ENCODE measurements at places on chromosomes 13 and 19.

GRCh38 chr19:50793558-50794065, 3.4 kb downstream of the ACP4 start:
- no peak for DNase-seq

- peak; percentile 8 for DNase-seq
Measured at GRCh38 chr13:28181413-28181812, 43.1 kb downstream of the PAN3 start.

GRCh38 chr13:39890537-39890936, 235.1 kb downstream of the COG6 start:
- DNase-seq = no peak

- DNase-seq = no peak
Measured at GRCh38 chr13:95403349-95404140, 102.3 kb upstream of the ABCC4 start.

DNA sequence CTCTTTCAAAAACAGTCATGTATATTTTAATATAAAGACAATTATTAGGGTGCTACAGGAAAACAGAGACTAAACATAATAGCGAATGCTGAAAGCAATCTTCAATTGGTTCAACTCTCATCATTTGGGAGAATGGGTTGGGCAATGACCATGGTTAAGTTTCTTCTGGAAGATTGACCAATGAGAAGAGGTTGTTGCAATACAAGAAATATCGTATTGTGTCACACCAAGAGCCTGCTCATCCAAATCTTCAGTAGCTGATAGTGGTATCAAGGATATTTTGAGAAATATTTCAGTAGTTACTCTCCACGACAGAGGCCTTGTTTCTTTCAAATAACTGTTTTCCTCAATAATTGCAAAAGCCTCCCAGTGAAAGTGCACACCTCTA, 83.0 kb upstream of the FNDC3A start:
- no peak for DNase-seq

DNA sequence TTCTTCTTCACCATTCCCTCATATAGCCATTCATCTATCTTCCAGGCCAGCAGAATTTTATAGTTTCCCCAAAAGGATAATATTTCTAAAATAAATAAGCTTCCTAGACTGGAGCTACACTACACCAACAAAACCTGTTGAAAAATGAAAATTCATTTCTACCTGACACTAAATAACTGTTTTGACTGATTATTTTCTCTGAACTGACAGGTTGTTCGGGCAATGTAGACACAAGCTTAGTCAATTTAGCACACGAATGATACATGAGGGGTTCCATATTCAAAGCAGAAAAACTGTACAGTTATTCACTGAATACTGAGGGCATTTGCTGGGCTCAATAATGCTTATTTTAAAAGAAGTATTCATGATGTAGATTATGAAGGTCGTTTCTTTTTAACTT, 589.7 kb downstream of the LIG4 start:
- DNase-seq = no peak

DNA sequence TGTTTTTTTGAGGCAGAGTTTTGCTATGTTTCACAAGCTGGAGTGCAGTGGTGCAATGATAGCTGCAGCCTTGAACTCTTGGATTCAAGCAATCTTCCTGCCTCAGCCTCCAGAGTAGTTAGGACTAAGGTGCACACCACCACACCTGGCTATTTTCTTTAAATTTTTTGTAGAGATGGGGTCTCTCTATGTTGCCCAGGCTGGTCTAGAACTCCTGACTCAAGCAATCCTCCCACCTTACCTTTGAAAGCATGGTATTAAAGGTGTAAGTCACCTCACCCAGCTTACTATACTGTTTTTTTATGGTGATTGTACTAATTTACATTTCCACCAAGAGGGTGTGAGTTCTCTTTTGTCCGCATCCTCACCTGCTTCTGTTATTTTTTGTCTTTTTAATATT, 110.0 kb downstream of the FREM2 start:
- no peak for DNase-seq

- DNase-seq = no peak
Measured at GRCh38 chr13:108278466-108278865, 8.9 kb downstream of the TNFSF13B start.

DNA sequence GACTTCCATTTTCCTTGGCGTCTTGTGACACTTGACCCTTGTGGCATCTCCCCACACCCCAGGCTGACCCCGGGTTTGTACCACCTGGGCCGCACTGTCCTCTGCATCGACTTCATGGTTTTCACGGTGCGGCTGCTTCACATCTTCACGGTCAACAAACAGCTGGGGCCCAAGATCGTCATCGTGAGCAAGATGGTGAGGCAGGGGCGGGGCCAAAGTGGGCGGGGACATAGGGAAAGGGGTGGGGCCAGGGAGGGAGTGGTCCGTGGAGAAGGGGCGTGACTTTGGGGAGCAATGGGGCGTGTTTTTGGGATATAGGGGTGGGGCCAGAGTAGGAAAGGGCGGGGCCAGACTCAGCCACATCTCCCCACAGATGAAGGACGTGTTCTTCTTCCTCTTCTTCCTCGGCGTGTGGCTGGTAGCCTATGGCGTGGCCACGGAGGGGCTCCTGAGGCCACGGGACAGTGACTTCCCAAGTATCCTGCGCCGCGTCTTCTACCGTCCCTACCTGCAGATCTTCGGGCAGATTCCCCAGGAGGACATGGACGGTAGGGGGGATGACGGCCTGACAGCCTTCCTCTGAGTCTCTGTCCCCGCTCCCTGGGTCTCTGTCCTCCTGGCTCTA, 42.8 kb downstream of the TRPM4 start:
- DNase-seq = no peak

- no peak for DNase-seq
Measured at GRCh38 chr13:36769126-36769525, 49.9 kb upstream of the RFXAP start.

DNA sequence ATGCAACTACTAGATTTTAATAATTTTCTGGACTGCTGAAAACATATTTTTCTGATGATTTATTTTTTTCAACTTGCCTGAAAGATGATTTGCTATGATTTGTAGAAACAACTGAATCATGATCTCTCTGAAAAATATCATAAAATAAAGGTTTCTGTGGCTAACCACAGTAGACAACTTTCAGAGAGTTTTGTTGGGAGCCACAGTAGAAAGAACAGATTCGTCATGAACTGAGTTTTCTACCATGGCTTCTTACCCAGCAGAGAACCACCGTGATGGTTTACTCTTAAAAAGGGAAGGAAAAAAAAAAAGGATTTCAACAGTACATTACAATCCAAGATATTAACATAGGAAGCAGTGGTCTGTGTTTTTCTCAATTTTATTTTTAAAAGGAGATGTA, 18.0 kb downstream of the ZAR1L start:
- no peak for DNase-seq

GRCh38 chr19:21197590-21198295, 55.9 kb downstream of the ZNF431 start:
- DNase-seq = no peak

- no peak for DNase-seq
Measured at GRCh38 chr13:60028021-60028420, 135.7 kb downstream of the DIAPH3 start.

- DNase-seq = no peak
Measured at GRCh38 chr13:99015606-99016490, 38.0 kb upstream of the DOCK9 start.

DNA sequence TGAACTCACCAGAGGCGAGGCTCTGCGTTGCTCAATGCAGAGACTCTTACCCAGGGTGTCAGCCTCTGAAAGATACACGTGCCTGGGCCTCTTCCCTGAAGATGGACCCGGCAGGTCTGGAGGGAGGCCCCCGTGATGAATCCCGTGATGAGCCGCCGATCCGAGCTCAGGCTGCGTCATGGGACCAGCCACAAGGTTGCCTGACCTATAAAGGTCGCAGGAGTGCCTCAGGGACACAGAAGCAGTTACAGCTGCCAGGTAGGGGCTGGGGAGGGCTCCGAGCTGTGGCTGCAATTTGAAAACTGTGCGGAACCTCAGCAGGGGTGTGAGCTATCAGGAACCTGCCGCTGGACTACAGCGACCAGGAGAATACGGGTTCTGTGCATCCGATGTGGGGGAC, 10.5 kb upstream of the ATP11A start:
- no peak for DNase-seq

GRCh38 chr19:34109596-34109995, 62.7 kb upstream of the LSM14A start:
- DNase-seq = no peak

DNA sequence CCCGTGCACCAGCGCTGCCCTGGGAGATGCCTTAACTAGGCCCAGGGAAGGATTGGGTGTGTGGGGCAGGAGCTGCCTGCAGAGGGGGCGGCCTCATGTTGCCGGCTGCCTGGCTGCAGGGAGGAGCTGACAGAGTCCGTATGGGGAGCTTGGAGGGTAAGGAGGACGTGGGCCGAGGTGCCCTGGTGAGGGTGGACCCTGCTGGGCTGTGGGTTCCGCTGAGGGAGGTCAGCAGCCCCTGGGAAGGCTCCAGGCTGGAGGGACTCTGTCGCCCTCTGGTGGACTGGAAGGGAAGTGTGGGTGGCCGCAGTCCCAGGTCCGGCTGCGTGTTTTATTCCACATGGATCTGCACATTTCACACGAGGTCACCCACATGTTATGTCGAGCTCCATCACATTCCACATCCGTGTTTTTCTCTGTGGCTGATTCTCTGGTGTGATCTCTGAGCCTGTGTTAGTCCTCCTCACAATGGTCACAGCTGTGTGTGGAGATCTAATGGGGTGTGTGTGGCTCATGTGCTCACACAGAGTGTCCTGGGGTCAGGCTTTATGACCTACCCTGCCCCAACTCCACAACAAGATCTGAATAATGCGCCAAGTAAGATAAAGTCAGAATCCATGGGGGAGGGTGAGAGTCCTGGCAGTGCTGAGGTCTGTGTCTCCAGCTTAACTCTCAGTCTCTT, 1.8 kb upstream of the CEACAM8 start:
- DNase-seq = no peak

GRCh38 chr13:93338906-93339305, 112.3 kb downstream of the GPC6 start:
- DNase-seq = no peak

- no peak for DNase-seq
Measured at GRCh38 chr13:73075546-73075945, 16.7 kb downstream of the KLF5 start.

- no peak for DNase-seq
Measured at GRCh38 chr13:49759503-49759902, 33.0 kb downstream of the KPNA3 start.

GRCh38 chr19:46913198-46913851, 52.5 kb downstream of the ARHGAP35 start:
- DNase-seq = no peak

DNA sequence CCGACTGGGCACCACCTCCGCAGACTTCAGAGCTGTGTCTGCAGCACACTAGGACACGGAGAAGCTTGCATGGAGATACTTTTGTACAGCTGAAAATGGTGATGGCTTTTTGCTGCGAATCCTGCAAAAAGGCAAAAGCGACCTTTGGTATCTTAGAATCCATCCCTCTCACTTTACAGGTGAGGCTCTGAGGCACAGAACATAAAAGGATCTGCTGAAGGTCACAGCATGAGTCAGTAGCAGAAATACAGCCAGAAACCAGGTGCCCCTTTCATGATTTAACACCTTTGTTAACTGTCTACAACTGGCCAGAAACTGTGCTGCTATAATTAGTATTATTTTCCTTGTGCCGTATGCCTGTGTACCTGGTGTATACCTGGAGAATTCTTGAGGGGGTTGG, 48.3 kb downstream of the EFNB2 start:
- no peak for DNase-seq

GRCh38 chr13:49421391-49421790, 22.5 kb downstream of the CAB39L start:
- no peak for DNase-seq

DNA sequence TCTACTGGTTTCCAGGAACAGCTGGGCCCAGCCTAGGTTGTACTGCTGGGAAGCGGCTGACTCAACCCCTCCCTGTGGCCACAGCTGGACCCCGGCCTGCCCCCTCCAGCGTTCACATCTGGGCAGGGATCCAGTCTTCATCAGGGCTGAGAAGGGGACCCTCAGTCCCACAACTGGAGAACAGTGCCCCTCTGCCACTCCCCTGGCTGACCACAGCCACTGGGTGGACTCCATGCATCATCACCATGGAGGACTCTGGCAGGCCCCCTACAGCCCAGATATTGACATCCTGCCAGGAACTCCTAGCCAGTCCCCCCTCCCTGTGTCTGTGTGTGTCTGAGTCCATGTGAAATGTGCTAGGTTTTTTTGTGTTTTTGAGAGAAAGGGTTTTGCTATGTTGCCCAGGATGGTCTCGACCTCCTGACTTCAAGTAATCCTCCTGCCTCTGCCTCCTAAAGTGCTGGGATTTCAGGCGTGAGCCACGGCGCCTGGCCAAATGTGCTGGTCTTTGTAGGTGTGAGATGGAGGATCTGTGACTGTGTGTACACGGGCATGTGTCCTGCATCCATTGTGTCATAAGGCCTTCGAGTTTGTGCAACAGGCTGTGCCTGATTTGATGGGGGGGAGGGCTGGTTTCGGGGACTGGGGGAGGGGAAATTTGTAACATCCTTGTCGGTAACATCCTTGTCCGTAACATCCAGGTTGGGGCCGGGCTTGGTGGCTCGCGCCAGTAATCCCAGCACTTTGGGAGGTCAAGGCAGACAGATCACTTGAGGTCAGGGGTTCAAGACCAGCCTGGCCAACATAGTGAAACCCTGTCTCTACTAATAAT, 4.0 kb upstream of the HOOK2 start:
- DNase-seq = no peak

- no peak for DNase-seq
Measured at GRCh38 chr13:87080100-87080779, 590.9 kb upstream of the SLITRK5 start.

DNA sequence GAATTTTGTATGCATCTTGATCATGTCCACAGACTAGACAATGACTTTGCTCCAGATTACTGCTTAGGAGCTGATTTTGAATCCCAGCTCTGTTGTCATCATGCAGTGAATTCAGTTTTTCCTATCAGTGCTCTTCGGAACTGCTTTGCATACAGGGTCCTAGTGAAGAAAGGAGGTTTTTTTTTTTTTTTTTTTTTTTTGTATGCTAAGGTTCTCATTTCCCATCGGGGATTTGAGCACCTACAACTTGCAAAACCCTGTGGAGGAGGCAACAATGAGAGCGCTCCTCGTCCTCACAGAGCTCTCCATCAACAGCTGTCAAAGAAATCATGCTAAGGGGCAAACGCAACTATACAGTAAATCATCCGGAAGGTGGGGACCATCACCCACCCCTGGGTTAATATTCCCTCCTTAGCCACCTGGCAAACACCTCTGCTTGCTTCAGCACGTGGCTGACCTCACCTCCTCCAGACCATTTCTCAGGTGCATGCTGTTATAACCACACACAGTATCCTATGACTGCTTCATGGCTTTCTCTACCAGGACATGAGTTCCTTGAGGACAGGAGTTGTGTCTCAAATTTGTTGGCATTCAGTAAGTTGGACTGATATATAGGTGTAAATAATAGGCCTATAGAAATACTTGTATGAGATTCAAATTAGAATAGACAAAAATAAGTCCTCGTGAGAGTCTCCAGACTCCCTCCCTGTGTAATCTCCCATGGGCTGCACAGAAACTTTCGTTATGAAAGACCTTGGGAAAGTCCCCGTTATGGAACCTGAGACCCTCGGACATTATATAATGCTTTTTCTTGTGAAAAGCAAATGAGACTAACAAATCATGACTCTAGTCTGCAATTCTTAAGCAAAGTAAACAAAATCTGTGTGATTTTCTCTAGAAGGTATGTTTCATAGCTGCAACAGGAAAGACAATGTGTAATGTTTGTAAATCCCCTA, 113.8 kb downstream of the KATNAL1 start:
- DNase-seq = no peak
